ENCODE measurements at places on chromosomes 5 and 9. TPM values are rescaled to one million over a fixed set of nuclear protein-coding genes. Genes with fewer than 3 reads are reported as not detected.

DNA sequence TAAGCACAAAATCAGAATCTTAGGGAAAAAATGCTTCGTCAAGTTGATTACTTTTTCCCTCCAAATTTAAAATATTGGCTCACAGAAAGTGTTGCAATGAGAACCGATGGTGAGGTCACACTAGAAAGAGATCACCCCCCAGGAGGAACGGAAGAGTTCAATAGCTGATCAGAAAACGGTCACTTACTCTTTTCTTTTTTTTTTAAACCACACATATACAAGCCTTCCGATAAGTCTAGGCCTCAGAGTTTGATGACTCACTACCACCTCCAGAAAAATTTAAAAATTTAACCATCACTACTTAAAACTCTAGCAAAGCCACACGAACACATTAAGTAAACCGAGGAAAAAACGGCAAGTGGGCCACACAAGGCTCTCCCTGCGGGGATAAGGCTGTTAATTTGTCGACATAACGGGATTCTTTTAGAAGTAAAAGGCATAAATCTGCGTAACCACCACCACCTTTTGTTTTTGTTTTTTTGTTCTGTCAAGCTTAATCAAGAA lies 1.2 kb downstream of the SURF4 start:
- DNase-seq, result no peak

DNA sequence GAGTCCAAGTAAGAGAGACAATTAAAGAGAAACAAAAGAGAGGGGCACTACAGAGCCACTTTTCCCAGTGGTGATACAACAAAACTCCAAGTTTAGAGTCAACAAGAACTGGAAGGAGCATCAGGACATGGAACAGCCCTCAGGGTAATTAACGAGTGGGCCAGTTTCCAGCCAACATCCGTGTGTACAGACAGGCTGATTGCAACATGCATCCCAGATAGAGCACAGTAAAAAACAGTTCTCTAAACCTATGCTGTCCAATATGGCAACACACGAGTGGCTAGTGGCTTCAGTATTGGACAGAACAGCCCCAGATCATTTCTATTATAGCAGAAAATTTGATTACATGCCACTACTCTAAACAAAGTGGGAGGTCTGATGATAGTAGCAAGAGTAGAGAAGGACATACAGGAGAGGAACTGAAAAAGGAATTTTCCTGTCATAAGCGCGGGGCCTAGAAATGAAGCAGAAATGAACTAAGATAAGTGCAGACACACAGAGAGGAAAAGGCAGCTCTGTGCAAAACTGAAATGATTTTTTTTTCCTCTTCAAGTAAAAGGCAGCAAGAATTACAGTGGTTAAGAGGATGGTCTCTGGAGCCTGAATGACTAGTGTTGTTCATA lies 175.6 kb upstream of the CCNG1 start:
- no peak for DNase-seq

GRCh38 chr5:98929710-98930298 lies 997 bp upstream of the CHD1 start:
- no peak for DNase-seq

DNA sequence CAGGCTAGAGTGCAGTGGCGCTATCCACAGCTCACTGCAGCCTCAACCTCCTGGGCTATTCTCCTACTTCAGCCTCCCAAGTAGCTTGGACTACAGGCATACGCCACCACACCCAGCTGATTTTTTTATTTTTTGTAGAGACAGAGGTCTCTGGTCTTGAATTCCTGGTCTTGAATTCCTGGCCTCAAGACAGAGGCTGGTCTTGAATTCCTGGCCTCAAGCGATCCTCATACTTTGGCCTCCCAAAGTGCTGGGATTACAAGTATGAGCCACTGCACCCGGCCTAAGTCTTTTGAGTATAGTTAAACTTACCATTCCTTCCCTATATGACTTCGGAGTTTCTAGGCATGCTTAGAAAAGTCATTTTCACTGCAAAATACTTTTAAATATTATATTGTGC lies 29.4 kb downstream of the ECPAS start:
- DNase-seq, result no peak

DNA sequence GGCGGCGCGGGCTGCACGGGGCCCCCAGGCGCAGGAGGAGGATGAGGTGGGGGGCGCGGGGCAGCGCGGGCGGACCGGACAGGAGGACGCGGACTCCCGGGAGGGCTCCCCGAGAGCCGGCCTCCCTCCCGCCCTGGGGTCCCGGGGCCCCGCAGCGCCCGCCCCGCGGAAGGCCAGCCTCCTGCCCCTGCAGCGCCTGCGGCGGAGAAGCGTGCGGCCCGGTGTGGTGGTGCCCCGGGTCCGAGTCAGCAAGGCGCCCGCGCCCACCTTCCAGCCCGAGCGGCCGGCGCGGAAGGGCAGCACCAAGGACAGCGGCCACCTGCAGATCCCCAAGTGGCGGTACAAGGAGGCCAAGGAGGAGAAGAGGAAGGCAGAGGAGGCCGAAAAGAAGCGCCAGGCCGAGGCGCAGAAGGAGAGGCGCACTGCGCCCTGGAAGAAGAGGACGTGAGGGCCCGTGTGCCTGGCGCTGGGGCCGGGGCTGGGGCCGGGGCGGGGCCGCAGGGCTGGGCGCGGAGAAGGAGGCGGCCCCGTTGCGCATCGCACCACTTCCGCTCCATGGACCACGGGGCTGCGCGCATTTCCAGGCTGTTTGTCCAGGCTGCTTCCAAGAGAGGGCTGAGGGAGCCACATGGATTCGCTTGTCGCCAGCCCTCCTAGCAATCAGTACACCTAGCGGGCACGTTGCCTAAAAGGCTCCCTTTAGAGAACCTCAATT lies 86.0 kb downstream of the ANKRD33B start:
- DNase-seq, result peak; percentile 18

DNA sequence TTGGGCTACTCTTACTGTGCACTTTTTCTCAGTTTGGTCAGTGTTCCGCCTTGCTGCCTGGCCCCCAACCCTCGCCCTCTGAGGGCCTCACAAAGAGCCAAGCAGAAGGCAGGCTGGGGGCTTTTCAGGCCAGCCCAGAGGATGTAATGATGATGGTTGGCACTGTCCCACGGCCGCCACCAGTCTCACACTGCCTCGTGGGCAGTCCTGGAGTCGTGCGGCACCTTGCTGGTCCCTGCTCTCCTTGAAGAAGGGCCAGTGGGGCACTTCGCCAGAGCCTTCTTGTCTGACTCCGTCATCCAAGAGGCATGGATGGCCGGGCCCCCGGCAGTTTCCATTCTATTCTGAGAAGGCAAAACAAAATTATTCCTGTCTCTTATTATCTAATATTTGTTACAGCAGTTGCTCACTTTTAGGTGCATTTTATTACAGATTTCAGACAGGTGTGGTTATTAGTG lies 21.0 kb downstream of the TENT4A start:
- no peak for DNase-seq

- DNase-seq, result no peak
These were observed 1821.0 kb downstream of the EFNA5 start for GRCh38 chr5:105849701-105850100.

DNA sequence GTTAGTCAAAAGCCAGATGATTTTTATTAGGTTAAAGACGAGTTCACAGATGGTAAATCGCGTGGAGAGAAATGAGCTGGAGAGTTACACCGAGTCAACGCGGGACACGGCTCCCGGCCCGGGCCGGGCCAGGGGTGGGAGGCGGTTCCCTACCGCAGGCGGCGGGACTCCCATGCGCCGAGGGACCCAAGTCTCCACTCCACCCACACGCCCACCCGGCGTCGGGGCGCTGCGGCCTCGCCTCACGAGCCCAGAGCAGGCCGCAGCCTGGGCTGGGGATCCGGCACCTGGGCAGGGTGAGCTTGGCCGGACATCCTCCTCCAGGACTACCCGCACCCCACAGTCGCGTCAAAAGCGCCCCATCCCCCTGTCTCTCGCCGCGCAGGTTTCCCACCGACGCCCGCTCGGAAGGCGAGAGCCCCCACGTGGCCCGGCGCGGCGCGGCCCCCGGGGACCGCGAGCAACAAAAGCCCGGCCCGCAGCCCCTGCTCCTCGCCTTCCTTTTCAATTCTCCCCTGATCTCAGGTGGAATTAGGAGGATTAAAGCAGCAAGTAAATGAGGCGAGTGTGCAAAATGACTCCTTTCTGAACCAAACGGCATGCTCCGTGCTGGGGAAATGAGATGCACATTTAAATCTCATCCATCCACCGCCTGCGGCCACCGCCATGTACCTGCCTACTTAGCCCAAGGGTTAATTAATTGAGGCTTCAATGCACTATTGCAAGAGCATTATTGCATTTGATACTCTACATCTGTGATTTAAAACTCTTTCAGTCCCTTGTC lies 196.5 kb upstream of the TBCA start:
- DNase-seq, result no peak

- no peak for DNase-seq
These were observed 12.4 kb upstream of the RANBP17 start for GRCh38 chr5:170849374-170849773.

DNA sequence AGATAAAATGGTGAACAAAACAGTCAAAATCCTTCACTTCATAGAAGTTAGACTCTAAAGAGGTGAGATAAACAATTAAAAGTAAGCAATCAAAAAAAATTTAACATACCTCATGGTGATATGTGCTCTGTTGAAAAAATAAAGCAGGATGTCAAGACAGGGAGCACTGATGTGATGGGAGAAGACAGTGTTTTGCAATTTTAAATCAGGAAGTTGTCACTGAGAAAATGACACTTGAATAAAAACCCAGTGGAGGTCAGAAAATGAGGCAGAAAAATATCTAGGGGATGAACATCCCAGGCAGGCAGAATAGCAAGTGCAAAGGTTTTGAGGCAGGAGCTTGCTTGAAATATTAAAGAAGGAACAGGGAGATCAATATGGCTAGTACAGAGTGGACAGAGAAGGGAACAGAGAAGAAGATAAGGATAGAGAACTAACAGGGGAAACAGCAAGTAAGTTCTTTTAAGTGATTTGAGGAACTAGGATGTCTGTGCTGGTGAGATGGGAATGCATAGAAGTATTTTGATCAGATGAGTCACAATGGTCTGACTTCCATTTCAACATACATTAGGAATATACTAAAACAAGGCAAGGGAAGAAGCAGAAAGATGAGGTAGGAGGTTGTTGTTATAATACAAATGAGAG lies 130.4 kb downstream of the CHSY3 start:
- no peak for DNase-seq

DNA sequence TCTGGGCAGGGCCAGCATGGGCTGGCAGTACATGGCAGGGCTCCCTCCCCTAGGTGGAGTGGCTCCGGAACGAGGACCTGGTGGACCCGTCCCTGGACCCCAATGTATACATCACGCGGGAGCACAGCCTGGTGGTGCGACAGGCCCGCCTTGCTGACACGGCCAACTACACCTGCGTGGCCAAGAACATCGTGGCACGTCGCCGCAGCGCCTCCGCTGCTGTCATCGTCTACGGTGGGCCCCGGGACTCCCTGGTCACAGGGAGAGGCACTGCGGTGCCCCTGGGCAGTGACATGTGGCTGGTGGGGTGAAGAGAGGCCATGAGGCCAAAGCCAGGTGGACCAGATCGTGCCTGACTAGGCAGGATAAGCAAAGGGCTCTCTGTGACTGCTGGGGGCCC lies 30.4 kb downstream of the HK3 start:
- DNase-seq, result no peak

DNA sequence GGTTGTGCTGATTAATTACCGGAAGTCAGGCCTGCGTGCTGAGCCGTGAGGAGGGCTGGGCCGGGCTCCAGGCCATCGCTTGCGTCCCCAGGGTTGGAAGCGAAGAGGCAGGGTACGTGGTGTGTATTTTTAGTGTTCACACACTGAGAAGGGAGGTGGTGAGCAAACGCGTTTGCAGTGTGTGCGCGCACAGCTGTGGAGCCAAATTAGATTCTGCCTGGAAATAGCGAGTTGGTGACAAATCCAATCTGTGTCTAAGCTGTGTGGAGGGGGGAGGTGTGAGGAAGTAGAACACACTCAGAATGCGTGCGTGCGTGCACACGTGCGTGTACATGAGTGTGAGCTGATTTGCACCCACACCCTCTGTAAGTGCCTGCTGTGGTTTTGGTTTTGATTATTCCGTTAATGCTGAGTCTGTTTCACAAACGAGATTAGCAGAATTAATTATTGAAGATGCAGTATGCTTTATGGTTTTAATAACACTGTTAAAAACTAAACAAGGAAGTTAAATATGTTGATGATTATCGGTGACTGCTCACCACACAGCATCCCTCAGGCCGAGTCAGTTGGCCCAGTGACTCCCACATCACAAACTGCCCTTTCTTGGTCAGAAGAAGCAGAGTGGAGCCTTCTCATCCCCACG lies 111.8 kb upstream of the FCN2 start:
- DNase-seq, result no peak

DNA sequence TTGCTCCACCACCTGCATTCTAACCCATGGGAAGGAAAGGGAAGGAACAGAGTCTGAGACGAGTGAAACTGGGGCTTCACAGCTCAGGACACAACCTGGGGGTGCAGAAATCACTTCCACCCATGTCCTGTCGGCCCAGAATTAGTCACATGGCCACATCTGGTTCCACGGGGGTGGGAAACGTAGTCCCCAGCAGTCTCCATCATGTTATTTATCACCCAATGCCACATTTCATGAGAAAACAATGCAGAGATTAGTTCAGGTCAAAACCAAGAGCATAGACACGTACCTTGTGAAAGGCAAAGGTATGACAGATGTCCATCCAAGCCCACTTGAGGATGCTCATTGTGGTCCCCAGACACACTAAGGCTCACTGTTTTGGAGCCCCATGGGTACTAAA lies 125.1 kb downstream of the MED10 start:
- DNase-seq, result no peak

- no peak for DNase-seq
These were observed 87.5 kb upstream of the PTPRD start for GRCh38 chr9:10700291-10700690.

DNA sequence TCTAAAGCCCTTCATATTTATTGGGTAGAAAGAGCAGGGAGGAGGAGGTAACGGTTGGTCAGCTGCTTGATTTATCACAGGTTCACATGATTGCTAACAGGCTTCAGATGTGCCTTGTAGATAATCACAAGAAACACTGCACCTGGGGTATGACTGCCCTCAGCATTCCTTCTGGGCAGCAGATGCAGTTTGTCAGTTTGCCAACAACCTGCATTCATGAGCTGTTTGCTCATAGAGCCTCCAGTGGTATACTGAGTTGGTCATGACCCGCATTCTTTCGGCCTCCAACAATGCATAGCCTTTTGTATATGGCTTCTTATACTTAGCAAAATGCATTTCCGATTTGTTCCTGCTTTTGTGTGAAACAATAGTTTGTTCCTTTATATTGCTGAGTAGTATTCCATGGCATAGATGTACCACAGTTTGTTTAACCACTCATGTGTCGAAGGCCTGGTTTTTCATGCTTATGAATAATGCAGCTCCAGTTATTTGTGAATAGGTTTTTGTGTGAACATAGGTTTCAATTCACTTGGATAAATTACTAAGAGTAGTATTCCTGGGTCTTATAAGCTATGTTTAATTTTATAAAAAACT lies 83.6 kb downstream of the ARHGEF28 start:
- DNase-seq, result no peak

GRCh38 chr5:143165049-143165880 lies 238.2 kb downstream of the NR3C1 start:
- DNase-seq, result no peak

- DNase-seq, result no peak
These were observed 39.4 kb upstream of the RPL26L1 start for GRCh38 chr5:172919525-172920446.

GRCh38 chr5:171597946-171598640 lies 178.6 kb downstream of the FGF18 start:
- no peak for DNase-seq

- no peak for DNase-seq
These were observed 316.0 kb upstream of the DAP start for GRCh38 chr5:11076945-11077613.

Gene GABRG2
- 0.11 TPM for polyA plus RNA-seq

Gene SPINK6
- polyA plus RNA-seq, result not detected

Gene CD74
- polyA plus RNA-seq, result 300 TPM

Gene PPWD1
- 70.4 TPM for polyA plus RNA-seq

Gene IL3
- not detected for polyA plus RNA-seq

Gene OLFML2A
- polyA plus RNA-seq, result 24.9 TPM

Gene GABRB2
- polyA plus RNA-seq, result 1.4 TPM

Data from right renal pelvis (tissue), 4 donors.